Anterior cingulate cortex (tissue), 58 donors: ENCODE measurements at places on chromosomes 2 and 18.

GRCh38 chr2:192184349-192184748, 10.4 kb downstream of the TMEFF2 start:
- no peak for DNase-seq

DNA sequence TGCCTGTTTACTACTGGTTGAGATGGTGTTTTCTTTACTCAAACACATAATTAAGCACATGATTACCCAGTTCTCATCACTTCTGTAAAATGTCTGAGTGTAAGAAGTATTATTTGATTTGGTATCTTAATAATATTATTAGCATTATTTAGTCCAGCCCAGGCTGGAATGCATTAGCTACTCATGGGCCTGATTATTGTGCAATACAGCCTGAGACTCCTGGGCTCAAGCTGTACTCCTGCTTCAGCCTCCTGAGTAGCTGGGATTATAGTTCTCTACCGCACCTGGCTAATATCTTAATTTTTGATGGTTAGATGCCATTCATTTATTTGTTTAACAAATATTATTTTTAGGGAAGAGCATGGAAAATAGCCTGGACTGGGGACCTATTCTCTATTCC, 197.6 kb upstream of the MC4R start:
- DNase-seq: no peak

DNA sequence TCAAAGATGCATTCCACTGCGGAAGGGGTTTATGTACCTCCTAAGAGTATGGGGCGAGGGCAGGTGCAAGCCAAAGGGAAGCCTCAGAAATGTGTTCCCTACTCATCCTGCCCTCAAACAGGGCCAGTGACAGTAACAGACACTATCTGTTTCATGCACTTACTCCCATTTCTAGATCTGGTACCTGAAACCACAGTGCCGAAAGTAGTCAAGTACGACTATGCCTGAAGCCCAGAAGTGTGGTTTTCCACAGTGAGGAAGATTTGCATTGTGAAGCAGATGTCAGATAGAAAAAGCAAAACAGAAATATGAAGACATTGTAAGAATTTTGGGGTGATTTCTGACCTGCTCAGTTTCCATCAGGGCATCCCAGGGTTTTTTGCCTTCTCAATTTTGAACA, 748.7 kb downstream of the RNF144A start:
- DNase-seq: no peak

- DNase-seq: no peak
Observed at GRCh38 chr2:40030456-40030975, 251.5 kb upstream of the THUMPD2 start.

- no peak for DNase-seq
Observed at GRCh38 chr18:79769698-79770500, 27.8 kb upstream of the KCNG2 start.

- no peak for DNase-seq
Observed at GRCh38 chr2:157901325-157901724, 25.2 kb upstream of the ACVR1 start.

GRCh38 chr2:234669621-234670020, 172.7 kb upstream of the ARL4C start:
- DNase-seq: no peak

- no peak for DNase-seq
Observed at GRCh38 chr2:10083046-10083445, 2.8 kb upstream of the CYS1 start.

DNA sequence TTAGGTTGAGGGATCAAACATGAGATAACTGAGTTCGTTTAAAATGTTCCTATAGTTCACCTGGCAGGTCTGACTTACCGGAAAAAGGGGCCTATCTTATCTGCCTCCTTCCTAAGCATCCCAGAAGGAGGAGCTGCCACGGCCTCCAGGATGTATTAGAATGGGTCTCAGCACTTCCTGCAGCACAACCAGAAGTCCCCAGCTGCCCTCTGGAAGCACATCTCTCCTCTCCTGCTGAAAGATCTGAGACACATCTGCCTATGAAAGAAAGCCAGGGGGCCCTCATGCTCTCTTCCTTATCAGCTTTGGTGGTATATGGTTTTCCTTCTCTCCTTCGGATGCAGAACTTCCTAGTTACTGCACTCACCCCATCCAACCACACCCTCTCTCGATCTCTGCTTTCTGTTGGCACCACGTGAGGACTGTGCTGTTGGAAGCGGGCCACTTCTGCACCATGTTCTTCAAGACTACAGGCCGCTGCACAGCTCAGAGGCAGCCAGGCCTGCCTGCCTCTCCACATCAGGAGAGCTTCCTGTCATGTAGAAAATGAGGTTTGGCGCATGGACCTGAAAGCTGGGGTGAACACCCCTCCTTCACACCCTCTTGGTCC, 6.5 kb downstream of the IGFBP5 start:
- DNase-seq: no peak

- DNase-seq: no peak
Observed at GRCh38 chr2:174138161-174138560, 110.2 kb downstream of the OLA1 start.

GRCh38 chr2:88746929-88747490, 55.5 kb downstream of the RPIA start:
- DNase-seq: no peak

DNA sequence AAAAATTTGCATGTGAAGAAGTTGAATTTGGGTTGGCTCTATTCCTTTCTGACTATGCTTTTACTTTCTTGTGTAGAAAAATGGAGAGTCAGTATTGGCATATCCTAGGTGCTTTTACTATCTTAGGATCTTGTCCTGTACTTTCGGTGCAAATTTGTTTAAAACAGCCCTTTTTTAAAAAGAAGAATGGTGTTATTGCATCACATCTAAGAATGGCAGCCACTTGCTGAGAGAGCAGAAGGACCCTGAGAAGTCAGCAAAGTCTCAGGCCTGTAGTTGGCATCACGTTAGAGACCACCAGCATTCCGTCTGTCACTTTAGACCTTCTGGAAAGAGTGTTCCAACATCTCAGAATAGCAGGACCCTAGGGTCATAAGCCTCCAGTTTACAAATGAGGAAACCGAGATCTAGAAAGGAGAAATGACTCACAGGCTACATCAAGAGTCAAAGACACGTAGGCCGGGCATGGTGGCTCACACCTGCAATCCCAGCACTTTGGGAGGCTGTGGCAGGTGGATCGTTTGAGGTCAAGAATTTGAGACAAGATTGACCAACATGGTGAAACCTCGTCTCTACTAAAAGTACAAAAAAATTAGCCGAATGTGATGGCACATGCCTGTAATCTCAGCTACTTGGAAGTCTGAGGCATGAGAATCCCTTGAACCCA, 42.5 kb downstream of the SPATS2L start:
- no peak for DNase-seq

DNA sequence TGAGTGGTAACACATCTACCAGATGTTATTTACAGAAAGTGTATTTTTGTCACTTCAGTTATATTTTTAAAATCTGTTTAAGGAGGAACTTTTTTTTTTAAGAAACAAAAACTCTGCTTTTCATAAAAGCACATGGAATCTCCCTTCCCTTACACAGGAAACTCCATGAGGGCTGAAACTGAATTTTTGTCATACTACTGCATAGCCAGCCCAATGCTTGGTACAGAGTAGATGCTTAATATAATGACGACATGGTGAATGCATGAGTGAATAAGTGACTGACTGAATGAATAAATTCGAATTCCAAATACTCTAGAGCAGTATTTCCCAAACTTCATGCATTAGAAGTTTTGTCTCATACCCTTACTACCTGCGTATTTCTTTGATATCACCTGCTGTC, 86.5 kb downstream of the ROCK2 start:
- no peak for DNase-seq

DNA sequence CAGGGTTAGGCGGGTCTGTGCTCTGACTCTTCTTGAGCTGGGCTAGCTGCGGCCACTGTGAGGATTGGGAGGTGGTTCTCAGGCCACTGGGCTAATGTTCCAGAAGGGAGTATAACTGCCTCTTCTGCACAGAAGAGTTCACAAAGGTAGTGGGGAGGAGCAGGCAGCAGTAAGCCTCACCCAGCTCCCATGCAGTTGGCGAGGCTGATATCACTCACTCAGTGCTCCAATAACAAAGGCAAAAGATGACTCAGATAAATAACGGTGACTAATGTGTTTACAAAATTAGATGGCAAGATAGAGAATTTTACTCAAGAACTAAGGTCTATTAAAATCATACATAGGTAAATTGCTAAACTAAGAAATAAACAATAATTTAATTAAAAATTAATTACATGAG, 174.2 kb upstream of the TMEM200C start:
- DNase-seq: no peak
